AG04449 (cell line): ENCODE measurements at places on chromosomes 2 and 18.
A peak's percentile ranks its signal among the peaks of the same experiment; 100 is the strongest.

DNA sequence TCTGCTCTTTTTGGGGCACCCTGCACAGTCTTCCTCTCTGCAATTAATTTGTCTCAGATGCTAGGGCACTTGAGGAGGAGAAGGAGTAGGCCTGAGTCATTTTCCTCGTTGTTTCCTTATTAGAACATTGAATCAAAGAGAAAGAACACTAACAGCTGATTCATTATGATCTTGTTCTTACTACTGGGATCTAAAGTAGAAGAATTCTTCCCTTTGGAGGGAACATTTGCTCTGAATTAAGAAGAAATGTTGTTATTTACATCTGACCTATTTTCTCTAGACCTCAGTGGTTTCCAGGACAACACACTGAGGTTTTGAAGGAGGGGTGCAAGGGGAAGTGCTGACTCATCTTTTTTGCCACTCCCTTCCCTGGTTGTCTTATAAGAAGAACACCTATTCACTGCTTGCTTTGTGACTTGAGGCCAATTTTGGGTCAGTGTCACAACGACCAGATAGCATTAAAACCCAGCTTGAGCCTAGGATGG is 24.3 kb upstream of the STAT1 start:
- DNase-seq = no peak

- DNase-seq = no peak
These were observed 987.2 kb upstream of the CELF4 start for GRCh38 chr18:38552732-38553321.

GRCh38 chr18:45201489-45201888 is 413.8 kb upstream of the SLC14A2 start:
- no peak for DNase-seq

- peak; percentile 3 for DNase-seq
These were observed 90.4 kb downstream of the SCN3A start for GRCh38 chr2:165113414-165113813.

DNA sequence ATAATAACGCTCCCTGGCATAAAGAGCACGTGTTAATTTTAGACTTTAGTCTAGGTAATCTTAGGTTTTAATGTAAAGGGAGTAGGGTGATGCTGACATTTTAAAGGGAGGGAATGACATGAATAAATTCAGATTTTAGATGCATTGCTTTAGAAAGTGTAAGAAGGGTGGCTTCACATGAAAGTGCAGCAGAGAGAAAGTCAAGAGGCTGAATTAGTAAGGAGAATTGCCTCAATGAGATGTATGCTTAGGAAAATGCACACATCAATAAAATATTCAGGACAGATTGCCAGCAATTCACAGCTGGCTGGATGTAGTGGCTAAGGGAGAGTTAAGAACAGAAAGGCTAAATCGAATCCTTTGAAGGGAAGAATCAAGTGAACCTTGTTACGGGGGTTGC is 165.5 kb upstream of the CDH19 start:
- no peak for DNase-seq

DNA sequence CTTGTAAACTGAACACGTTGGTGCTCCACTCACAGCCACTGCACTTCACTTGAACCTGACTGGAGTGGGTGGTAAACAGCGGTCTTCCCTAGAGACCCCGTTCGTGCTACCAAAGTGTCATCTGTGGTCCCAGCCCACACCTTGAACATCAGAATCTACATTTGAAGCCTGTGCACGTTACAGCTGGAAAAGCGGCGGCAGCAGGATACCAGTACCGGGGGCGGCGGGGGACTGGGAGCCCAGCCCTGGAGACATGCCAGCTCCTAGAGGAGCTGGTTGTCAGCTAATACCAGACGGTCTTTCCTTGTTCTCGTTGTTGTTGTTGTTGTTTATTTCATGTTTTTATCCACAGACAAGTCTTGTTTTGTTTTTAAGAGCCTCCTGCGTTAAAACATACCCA is 156.7 kb downstream of the WDSUB1 start:
- no peak for DNase-seq

DNA sequence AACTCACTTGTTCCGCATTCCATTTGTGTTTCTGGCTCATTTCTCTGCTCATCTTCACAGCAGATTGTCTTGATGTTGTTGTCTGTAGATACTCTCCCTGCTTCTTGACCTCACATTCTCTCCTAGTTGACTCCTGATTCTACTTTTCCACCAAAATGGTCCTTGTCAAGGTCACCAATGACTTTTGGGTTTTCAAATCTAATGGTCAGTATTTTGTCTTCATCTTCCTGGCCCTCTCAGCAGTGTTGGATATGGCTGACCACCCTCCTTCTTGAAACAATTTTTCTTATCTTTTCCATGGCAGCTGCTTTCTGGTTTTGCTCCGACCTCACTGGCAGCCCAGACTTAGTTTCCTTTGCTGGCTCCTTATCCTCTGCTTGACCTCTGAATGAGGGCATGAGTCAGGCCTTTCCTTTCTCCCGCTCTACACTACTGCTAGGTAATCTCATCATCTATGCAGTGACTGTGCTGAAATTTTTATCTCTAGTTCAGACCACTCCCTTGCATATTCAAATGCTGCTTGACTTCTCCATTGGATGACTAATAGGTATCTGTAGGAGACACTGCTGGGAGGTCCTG is 386.6 kb upstream of the SPRED2 start:
- no peak for DNase-seq

DNA sequence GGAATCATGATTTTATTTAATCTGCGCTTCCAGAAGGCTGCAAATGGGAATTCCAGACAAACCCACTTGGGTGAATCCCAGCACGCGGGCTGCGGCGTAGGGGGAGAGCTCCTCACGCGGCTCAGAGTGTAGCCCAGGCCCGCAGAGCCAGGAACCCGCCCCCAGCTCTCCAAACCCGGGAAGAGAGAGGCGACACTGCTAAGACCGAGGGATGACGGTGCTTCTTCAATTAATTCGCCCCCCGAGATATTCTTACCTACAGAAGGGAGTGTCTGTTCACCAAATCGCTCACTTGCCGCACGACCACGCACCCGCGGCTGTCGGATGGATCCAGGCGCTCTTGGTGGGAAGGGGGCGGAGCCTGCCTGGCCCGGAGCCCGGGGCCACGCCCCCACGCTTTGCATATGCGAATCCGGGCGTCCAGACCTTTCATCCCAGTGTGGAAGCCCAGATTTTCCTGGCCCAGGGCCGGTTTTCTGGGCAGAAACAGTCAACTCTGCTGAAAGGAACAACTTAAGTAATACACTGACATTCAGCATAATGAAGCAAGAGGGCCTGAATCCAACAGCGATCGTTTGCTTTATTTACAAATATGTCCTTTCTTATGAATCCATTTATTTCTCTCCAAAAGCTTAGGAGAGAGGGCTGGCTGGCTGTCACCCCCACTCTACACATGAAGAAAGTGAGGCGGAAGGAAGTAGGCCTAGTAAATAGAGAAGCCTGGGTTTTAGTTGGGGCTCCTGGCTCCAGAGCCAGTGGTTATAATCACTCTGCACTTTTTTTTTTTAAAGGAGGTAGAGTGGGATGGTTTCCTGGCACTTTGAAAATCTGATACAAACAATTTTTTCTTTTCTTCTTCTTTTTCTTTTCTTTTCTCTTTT is at the start of gene SLC19A3:
TSS of gene SLC19A3 (minus strand) at position 342 of the 881 bp plus-strand sequence. CDS start 15,710 bp downstream, outside the sequence.
- no peak for DNase-seq

- DNase-seq = no peak
These were observed 56.4 kb upstream of the SEC11C start for GRCh38 chr18:59083136-59083818.

- DNase-seq = no peak
These were observed 48.5 kb upstream of the CCDC195 start for GRCh38 chr2:224764565-224765236.

DNA sequence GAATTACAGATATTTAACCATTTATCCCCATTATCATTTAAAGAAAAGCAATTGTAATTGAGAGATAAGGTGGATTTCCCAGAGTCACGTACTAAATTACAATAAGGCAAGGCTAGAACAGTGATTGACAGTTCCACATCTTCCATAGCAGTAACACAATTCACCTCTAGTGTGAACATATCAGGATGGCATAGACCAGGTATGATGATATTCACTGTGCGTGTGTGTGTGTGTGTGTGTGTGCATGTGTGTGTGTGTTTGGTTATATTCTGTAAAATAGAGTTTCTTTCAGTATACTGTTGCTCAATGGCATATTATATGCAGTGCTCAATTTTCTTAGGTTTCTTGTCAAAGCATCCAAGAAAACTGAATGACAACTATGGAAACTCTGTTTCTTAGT is 1.7 kb downstream of the SCN2A start:
- no peak for DNase-seq

DNA sequence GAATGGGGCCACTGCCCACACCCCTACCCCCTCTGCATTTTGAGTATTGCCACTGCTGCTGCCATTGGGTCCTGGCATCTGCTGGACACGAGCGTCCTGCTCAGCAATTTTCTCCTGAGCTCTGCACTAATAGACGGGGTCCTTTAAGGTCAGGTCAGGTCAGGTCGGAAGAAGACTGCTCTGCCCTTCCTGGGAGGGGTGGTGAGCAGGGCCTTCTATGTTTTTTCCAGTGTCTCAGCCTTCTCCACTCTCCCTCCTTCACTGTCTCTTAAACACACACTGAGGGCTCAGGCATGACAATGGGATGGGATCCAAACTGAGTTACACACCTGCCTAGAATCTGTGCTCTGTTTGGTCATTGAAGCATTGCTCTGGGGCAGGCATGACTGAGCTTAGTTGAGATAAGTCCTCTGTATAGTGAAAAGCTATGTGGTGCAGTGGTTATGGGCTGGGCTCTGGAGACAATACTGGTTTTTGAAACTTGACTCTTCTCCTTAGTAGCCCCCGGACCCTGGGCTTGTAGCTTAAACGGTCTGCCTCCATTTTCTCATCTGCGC is 10.6 kb downstream of the MYO1B start:
- no peak for DNase-seq

GRCh38 chr18:79227621-79228020 is 158.4 kb downstream of the ATP9B start:
- no peak for DNase-seq

DNA sequence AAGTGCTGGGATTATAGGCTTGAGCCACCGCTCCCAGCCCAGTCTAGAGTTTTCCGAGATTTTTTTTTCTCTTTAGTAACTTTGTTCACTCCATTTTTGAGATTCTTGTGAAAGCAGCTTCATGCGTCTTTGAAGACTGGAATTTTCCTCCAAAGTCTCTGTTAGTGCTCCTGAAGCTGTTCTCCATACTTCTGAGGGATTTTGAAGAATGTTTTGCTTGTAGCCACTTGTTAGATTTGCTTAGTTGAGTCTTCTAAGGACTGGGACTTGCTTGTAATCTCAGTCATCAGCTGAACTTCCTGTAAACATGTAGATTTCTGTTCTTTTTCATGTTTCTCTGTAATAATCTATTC is 234.3 kb downstream of the MYCN start:
- no peak for DNase-seq

- no peak for DNase-seq
These were observed 64.7 kb upstream of the MAPRE2 start for GRCh38 chr18:34976534-34976898.

DNA sequence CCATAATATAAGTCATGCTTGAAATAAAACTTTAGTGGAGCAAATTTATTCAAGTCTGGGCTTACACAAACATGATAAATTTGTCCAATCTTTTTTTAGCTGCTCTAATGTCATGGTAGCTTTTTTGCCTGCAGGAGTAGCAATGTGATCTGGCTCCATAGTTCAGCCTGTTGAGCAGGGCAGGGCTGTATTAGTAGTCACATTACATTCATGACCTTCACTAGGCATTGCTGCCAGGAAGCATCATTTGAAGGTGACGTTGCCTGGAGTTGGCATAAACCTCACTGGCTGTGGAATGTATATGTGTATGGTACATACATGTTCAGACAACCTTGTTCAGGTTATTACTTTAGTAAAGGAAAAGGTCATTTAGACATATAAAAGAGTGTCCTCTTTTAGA is 76.6 kb downstream of the CCDC85A start:
- no peak for DNase-seq

GRCh38 chr2:241769819-241770184 is 6.8 kb upstream of the GAL3ST2 start:
- DNase-seq = no peak

DNA sequence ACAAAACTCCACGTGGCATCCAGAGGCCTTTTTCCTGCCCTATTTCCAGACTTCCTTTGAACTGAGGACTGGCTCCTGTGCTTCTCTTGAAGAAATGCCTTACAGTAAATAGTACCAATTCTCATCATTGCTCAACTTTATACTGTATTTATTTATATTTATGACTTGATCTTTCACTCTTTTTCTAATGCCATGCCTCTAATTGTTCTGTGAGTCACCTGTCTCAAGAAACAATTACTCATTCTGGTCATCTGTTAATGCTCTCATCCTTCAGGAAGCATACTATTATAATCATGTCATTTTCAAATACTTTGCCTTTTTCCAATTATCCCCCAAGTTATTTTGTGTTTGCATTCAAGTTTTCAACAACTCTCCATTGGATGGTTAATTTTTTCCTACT is 85.9 kb downstream of the DCDC2C start:
- DNase-seq = no peak

GRCh38 chr2:30349691-30350090 is 97.4 kb upstream of the LCLAT1 start:
- DNase-seq = no peak

DNA sequence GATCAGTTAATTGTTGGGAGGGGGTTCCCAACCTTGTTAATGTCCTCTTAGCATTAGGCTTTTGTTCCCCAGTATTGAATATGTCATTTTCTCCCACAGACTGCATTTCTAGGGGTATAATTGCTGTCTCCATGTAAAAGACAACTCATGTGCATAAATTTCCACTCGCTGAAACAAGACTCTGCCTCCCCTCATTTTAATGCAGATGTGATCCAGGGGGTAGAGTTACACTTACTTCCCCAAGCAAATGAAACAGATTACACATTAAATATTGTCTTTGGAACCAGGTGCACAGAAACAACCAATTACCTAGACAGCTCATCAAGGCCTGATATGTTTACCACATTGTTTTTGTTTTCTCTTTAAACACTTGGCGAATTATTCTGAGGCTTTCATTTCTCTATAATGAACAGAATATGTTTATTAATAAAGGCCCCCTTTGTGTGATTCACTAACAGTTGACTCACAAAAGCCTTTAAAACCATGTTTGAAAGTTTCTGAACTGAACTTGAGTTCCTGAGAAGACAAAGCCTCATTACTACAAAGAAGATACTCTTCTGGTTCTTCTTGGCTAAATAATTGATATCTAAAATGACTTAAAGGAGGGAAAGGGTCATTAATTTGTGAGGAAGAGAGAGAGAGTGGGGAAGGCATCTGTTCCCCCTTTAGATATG is 15.0 kb upstream of the ACVR1 start:
- DNase-seq = no peak

- DNase-seq = no peak
These were observed 76.2 kb downstream of the STK39 start for GRCh38 chr2:168171059-168171762.

DNA sequence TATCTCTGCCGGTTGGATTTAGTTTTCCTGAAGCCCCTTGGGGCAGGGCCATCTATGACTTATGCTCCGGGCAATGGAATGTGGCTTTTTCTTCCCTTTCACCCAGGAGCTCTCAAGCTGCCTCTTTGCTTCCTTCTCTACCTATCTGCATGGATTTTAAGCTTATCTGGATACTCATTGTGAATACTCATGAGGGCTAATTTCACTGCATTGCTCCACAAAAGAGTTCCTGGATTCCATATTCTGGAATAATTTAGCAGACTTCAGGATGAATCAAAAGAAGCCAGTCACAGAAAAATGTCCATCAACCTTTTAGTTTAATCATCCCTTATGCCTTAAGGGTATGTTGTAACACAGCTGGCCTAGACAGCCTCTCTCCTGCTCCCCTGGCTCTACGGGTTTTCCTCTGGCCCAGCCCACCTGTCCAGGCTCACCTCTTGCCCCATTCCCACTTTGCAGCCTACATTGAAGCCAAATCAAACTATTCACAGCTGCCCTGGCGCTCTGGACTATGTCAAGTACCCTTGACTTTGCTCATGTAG is 122.8 kb upstream of the RMDN2 start:
- no peak for DNase-seq

- DNase-seq = no peak
These were observed 188.7 kb upstream of the COL3A1 start for GRCh38 chr2:188785490-188785889.
